Activated naive CD8-positive, alpha-beta T cell treated with anti-CD3 and anti-CD28 coated beads, Interleukin-2, amount 50 U/mL, for 24 hours (primary cell): ENCODE measurements at places on chromosomes 12 and 14.

DNA sequence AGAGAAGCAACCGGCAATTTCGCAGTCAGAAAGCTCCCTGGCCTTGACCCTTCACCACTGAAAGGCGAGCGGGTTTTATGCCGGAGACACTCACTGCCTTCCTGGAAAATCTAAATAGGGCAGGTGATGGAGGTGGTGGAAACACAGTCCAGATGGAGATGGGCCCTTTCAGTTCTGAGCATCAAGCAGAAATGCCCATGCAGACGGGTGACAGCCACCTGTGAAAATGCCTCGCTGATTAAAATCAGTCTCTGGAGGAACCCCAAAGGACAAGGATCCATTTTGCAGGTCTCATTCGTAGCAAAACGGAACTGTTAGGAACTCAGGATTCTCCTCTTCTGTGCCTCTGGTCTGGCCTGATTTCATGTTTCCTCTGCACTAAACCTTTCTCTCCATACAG, 74.2 kb downstream of the FZD10 start:
- H3K36me3 ChIP-seq, result no peaks in the 10 kb centered on the region
- DNase-seq, result no peak
- no peak overlapping the region for H3K27ac ChIP-seq
- H3K4me3 ChIP-seq, result no peak overlapping the region
- H3K27me3 ChIP-seq, result peaks cover 10% of the 10 kb centered on the region

- H3K36me3 ChIP-seq, result peaks cover 8% of the 10 kb centered on the region
- peaks cover 22% of the 10 kb centered on the region for H3K4me1 ChIP-seq
- no peak for DNase-seq
Observed at GRCh38 chr12:93758801-93759373, 81.7 kb downstream of the CRADD start.

DNA sequence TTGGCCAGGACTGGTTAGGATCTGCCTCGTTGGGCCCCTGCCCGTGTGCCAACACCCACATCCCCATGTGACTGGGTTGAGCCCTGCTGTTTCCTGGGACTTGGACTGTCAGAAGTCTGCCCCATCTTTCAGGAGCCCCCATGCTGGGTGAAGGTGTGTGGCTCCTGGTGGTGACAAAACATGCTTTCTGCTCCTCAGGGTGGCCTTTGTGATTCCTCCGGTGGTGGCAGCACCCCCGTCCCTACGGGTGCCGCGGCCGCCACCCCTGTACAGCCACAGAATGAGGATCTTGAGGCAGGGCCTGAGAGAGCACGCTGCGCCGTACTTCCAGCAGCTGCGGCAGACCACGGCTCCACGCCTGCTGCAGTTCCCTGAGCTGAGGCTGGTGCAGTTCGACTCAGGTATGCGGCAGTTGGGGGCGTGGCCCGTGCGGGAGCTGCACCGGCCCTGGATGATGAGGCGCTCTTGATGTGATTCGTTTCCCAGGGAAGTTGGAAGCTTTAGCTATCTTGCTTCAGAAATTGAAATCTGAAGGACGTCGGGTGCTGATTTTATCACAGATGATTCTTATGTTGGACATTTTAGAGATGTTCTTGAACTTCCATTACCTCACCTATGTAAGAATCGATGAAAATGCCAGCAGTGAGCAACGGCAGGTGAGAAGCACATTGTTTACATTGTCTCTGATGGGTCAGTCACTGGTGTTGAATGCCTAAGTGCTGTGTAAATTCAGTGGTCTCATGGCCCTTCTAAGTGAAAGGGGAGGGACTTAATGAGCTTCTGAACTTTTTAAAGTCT, 80.0 kb downstream of the EP400 start:
- H3K27ac ChIP-seq, result no peak overlapping the region
- no peaks in the 10 kb centered on the region for H3K27me3 ChIP-seq
- DNase-seq, result no peak
- no peaks in the 10 kb centered on the region for H3K4me1 ChIP-seq
- H3K36me3 ChIP-seq, result peaks cover 46% of the 10 kb centered on the region

- peaks cover 37% of the 10 kb centered on the region for H3K4me1 ChIP-seq
- peak overlapping the region; percentile 79 for H3K4me3 ChIP-seq
- DNase-seq, result peak; percentile 32
- H3K27me3 ChIP-seq, result no peaks in the 10 kb centered on the region
- H3K27ac ChIP-seq, result peak overlapping the region; percentile 75
Observed at GRCh38 chr12:67647181-67647798, 1.3 kb upstream of the DYRK2 start.

DNA sequence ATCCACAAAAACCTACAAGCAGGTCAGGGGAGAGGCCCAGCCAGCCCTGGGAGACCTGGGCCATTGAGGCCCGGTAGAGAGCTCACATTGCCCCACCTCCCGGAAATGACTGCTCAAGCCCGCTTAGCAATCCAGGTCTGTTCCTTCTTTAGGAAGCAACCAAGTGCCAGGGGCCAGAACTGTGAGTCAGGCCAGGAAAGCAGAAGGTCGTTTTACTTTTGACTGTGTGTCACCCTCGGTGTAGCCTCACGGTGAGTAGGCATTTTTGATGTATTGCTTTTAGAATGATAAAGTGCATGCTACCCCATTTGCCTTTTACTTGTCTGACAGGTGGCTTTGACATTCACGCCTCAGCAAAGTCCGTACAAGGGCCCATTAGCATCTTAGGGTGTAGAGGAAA, 25.4 kb upstream of the PWP1 start:
- DNase-seq, result no peak
- no peak overlapping the region for H3K27ac ChIP-seq

GRCh38 chr12:6620137-6620884, 13.1 kb upstream of the CHD4 start:
- H3K4me3 ChIP-seq, result peak overlapping the region; percentile 57
- H3K4me1 ChIP-seq, result peaks cover 13% of the 10 kb centered on the region
- no peaks in the 10 kb centered on the region for H3K36me3 ChIP-seq
- H3K27me3 ChIP-seq, result no peaks in the 10 kb centered on the region

DNA sequence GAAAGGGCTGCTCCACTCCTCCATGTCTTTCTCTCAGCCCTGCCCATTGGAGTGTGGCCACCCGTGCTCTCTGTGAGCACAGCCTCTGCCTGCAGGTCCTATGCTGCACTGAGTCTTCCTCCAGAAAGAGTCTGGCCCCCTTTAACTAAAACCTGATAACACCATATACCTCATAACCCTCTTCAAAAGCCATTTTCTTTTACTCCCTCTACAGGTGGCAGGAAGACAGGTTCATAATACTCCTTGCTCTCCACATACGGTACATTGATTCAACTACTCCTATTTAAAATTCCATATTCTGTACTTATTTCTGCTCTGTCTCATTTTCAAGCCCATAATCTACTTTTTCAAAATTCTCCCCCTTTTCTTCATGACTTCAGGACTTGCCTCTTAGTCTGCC, 144.0 kb downstream of the HELB start:
- H3K4me3 ChIP-seq, result no peak overlapping the region
- DNase-seq, result no peak
- H3K27me3 ChIP-seq, result no peaks in the 10 kb centered on the region
- H3K36me3 ChIP-seq, result no peaks in the 10 kb centered on the region

DNA sequence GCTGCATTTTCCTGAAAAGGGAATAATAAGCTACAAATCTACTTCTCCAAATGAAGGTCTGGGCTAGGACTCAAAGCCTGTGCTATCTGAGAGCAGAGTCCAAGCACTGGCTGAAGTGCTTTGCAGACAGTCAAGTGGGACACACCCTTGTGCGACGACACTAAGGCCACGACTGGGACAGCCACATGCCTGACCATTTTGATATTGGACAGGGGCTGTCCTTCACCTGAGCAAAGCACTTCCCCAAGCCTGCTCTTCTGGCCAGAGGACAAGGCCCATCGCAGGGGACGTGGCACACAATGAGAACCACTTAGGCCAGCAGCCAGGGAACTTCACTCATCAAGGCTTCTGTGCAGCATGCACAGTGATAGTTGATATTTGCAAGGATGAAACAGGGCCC, 71.4 kb downstream of the RBM19 start:
- peaks cover 6% of the 10 kb centered on the region for H3K4me1 ChIP-seq
- no peaks in the 10 kb centered on the region for H3K27me3 ChIP-seq
- no peak overlapping the region for H3K27ac ChIP-seq
- H3K36me3 ChIP-seq, result peaks cover 33% of the 10 kb centered on the region
- DNase-seq, result no peak

DNA sequence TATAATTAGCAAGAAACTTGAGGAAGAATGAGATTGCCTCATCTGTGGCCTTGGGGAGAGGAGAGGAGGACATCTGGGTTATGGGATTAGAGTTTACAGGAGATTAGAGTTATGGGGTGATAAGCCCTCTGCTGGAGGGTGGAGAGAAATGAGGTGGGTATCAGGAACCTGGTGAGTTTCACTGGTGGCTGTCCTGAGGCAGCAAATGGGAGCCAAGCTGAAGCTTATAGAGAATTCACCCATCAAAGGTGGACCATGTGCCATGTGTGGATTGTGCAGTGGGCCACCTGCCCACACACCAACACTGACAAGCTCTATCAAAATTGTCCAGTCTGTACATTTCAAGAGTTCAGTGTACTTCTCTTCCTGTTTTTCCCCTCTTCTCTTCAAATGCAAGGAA, 135.3 kb downstream of the AEBP2 start:
- no peak overlapping the region for H3K27ac ChIP-seq
- H3K4me1 ChIP-seq, result no peaks in the 10 kb centered on the region
- no peak for DNase-seq
- no peak overlapping the region for H3K4me3 ChIP-seq
- H3K27me3 ChIP-seq, result no peaks in the 10 kb centered on the region

DNA sequence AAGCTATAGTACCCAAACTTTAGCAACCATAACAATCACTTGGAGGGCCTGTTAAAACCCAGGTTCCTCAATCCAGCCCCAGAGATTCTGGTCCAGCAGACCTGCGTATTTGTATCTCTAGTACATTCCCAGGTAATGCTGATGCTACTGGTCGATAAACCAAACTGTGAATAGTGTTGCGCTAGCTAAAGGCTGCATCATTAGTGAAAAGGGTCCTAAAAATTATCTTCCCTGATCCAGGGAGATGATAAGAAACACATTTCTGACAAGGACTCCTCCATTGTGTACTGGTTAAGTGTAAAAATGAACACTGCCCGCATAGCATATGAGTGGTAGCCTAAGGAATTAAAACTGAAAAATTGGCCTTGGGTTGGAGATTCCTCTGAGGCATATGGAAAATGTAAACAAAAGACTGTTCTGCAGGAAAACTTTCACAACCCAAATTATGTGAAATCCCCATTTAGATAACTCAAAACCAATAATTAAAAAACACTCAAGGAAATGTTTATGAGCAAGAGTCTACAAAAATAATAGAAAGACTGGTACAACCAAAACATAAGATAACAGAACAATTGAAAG, 322.7 kb downstream of the CEP128 start:
- no peaks in the 10 kb centered on the region for H3K27me3 ChIP-seq
- H3K36me3 ChIP-seq, result no peaks in the 10 kb centered on the region
- no peak overlapping the region for H3K4me3 ChIP-seq

- H3K36me3 ChIP-seq, result no peaks in the 10 kb centered on the region
- DNase-seq, result no peak
- H3K27me3 ChIP-seq, result peaks cover 7% of the 10 kb centered on the region
- no peak overlapping the region for H3K4me3 ChIP-seq
- no peak overlapping the region for H3K27ac ChIP-seq
Observed at GRCh38 chr14:58121530-58122186, 30.4 kb downstream of the ARMH4 start.

DNA sequence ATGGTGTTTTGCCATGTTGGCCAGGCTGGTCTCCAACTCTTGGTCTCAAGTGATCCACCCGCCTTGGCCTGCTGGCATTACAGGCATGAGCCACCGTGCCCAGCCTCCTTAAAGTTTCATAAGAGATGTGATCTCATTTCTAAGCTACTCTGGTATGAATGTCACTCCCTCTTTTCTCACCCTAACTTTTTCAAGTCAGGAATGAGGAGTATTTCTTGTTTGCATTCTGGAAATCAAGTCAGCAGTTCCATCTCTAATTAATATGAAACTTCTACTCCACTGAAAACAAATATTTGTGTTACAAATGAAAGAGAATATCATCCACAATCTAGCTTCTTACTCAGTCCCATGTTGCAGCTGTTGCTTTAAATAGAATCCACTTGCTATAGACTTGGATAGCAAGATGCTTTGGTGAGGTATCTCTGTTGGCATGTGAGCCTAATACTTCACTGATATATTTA, 61.3 kb downstream of the ARF6 start:
- H3K4me1 ChIP-seq, result peaks cover 28% of the 10 kb centered on the region
- no peaks in the 10 kb centered on the region for H3K27me3 ChIP-seq
- no peak overlapping the region for H3K27ac ChIP-seq

GRCh38 chr12:47767216-47767724, 5.8 kb upstream of the SLC48A1 start:
- H3K27ac ChIP-seq, result no peak overlapping the region
- peak; percentile 79 for DNase-seq
- no peaks in the 10 kb centered on the region for H3K27me3 ChIP-seq
- no peak overlapping the region for H3K4me3 ChIP-seq
- peaks cover 4% of the 10 kb centered on the region for H3K4me1 ChIP-seq
- no peaks in the 10 kb centered on the region for H3K36me3 ChIP-seq

- no peaks in the 10 kb centered on the region for H3K27me3 ChIP-seq
- peak overlapping the region; percentile 83 for H3K27ac ChIP-seq
- DNase-seq, result peak; percentile 47
- peaks cover 72% of the 10 kb centered on the region for H3K36me3 ChIP-seq
Observed at GRCh38 chr12:62291864-62292760, 31.9 kb downstream of the USP15 start.

- H3K27ac ChIP-seq, result no peak overlapping the region
- H3K4me1 ChIP-seq, result no peaks in the 10 kb centered on the region
- no peak overlapping the region for H3K4me3 ChIP-seq
Observed at GRCh38 chr14:79749065-79749464, 462.2 kb downstream of the DIO2 start.

DNA sequence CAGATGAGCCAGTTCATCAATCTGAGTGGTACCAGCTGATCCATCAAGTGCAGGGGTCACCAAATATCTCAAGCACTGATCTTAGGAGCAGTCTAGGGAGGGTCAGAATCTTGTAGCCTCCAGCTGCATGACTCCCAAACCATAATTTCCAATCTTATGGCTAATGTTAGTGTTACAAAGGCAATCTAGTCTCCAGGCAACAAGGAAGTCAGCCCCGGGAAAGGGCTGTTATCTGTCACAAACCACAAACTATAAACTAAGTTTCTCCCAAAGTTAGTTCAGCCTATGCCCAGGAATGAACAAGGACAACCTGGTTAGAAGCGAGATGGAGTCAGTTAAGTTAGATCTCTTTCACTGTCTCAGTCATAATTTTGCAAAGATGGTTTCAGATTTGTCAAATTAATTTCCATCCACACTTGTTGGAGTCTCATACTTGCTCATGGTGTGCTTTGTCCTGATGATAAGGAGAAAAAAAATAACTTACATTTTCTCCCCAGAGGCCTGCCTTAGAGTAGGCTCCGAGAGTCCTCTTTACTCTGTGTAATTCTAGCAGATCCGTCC, 3.9 kb upstream of the ABHD4 start:
- H3K4me1 ChIP-seq, result peaks cover 37% of the 10 kb centered on the region
- no peak overlapping the region for H3K4me3 ChIP-seq
- H3K36me3 ChIP-seq, result no peaks in the 10 kb centered on the region
- DNase-seq, result no peak
- peaks cover under 1% of the 10 kb centered on the region for H3K27me3 ChIP-seq

DNA sequence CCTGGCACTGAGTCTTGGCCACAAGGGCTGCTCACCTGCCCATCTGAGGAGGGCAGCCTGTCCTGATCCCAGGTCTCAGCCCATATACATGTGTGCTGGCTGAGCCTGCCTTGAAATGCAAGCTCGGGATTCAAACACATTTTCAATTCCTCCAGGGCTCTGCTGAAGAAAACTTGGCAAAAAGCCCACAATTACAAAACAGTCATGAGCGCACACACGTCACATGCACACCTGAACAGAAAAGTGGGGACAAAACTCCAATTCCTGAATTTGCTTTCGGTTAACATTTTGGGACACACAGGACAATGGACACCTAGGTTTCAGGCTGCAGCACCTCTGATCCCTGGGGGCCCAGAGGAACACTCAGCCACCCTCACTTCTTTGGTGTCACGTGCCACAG, 113.9 kb downstream of the RBM19 start:
- H3K27me3 ChIP-seq, result no peaks in the 10 kb centered on the region
- peaks cover 4% of the 10 kb centered on the region for H3K36me3 ChIP-seq
- H3K4me1 ChIP-seq, result no peaks in the 10 kb centered on the region
- DNase-seq, result no peak
- H3K27ac ChIP-seq, result no peak overlapping the region
- no peak overlapping the region for H3K4me3 ChIP-seq
